ENCODE measurements at places on chromosomes 4 and X.

DNA sequence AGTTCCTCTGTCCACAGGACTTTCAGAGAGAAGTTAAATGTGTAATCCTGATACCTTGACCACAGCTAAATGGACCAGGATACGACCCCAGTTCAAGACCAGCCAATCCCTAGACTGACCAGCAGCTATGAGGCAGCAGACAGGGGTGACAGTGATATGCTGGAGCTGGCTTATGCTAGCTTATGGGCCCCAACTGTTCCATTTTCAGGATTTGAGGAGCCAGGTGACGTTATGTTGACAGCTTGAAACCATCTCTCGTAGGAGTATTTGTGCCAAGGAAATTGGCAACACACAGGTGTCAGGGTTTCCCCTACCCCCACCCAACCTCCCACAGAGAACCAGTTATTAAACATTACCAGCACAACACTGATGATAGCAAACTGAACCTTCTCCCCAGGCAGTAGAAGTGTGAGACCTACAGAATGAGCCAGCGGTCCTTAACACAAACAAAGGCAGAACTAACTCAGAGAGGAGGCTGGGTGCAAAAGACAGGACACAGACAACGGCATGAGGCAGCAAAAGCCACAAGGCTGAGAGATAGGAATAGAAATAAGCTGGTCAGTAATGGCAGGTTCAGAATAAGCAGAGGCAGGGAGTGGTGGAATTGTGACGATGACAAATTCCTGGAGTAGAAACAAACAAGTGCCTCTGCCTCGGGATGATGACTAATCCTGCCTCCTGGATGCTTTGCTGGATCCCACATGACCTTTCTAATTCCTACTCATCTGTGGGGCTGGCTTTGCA lies 85.6 kb upstream of the CPEB2 start:
- DNase-seq = no peak

DNA sequence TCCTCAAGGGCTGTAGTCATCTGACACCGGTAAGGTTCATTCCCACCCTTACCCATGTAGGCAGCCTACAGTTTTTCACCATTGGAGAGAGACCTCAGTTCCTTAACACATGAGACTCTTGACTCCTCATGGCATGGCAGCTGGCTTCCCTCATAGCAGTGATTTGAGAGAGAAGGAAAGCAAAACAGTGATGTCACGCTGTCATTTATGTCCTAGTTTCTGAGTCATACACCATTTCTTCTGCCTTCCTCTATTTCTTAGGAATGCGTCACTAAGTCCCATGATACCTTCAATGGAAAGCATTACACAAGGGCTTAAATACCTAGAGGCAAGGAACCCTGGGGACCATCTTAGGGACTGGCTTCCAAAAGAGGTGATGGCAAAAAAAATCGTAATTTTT lies 226.1 kb downstream of the SPCS3 start:
- no peak for DNase-seq

DNA sequence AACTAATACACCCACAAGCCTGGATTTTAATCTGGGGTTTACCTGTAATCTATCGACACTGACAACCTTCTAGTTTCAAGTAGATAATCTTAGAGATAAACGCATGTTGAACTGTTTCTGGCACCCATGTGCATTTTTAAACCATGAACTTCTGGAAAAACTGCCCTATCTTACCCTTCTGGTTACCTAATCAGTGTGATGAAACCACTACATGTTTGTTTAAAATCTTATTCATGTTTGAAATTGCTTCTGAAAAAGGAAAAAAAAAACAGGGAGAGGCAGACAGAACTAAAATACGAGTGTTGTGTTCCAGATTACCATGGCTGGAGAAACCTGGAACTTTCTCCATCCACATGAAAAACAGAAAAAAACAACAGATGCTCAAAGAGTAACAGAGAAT lies 139.3 kb downstream of the MID1IP1 start:
- DNase-seq = no peak

DNA sequence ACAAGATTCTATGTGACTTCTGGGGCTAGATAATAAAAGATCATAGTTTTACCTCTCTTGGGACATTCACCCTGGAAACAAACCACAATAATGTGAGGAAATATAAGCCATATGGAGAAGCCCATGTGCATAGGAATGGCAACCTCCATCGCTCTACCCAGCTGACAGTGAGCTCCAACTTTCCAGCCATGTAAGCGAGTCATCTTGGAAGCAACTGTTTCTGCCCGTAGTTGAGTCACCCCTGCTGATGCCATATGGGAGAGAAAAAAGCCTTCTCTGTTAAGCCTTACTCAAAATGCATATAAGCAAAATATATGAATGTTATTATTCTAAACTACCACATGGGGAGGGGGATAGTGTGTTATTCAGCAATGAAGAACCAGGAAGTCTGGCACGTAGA lies 31.4 kb upstream of the RELL1 start:
- DNase-seq = no peak

DNA sequence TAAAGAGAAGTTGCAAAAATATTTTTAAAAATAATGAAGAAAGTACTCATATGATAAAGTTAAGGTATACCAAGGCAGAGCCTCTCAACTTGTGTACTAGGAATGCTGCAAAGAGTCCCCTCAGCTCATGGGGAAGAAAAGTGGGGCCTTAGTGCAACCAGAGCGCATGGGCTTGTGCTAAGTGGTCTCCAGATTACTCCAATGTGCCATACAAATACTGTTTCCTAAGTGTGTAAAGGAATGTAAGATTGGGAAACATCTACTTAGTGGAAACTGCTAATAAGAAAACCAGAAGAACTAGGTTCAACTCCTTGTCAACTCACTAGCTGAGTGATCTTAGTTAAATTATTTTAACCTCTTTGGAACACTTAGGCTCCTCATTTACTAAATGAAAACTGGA lies 39.1 kb downstream of the NAF1 start:
- no peak for DNase-seq

DNA sequence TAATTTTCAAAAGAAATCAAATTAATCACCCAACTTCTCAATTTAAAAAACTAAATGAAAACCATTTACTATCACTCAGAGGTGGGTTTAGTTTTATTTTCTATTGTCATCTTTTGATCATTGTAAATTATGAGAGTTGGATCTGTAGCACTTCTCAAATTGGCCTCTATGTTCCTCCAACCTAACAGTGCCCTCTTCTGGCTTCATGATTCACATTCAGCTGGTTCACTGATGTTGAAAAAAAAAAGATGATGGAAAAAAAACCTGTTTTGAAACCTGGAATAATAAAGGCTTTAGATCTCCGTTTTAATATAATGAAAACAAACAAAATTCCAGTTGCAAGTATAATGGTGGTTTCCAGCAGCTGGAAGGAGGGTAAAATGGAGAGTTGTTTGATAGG lies 2.4 kb upstream of the NBDY start:
- DNase-seq = no peak

DNA sequence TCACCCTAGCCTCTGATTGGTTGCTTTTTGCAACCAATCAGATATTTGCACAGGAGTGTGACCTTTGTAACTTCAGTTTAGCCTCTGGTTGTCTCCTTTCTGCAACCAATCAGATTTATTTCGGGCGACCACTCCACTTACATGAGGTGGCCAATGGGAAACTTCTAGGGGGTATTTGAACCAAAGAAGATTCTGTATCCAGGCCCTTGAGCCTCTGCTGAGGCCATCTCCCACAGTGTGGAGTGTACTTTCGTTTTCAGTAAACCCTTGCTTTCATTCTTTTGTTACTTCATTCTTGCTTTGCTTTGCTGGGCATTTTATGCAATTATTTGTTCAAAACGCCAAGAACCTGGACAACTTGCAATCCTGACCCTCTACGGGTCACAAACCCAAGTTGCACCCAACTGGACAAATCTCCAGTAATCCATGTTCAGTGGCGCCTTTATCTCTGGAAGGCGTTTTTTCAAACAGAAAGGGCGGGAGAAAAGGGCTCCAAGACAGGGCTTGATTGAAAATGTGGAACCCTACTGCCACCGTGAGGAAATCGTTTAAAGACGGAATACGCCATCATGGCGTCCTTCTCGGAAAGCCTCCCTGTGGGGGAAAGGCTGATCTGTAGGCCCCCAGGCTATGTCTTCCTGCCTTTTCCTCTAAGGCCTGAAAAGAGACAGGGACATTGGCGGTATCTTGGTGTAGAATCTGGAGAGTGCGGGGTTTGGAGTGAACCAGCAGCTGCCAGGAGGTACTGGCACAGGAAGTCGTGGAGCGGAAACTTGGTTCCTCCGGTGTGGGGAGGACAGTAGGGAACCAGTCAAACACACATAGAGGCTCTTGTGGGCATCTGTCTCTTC lies 184.6 kb downstream of the OR13H1 start:
- no peak for DNase-seq

GRCh38 chr4:76546759-76547742 lies 112.0 kb downstream of the SHROOM3 start:
- DNase-seq = no peak

DNA sequence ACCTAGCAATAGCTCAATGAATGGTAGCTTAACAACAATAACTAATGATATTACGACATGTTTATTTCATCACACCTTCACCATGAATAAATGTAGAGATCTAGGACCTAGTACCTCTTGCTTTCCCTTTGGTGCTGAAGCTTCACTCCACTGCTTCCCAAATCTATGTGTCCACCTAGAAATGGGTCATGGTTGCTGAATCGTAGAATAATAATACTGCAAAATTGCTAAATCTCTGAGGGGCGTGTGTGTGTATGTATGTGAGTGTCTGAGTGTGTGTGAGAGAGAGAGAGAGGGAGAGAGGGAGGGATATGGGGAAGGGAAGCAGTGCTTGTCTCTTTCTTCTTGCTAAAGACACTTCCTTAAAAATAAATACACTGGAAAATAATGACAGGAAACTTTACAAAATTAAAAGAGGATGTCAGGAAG lies 109.3 kb upstream of the BMP2K start:
- DNase-seq = no peak

DNA sequence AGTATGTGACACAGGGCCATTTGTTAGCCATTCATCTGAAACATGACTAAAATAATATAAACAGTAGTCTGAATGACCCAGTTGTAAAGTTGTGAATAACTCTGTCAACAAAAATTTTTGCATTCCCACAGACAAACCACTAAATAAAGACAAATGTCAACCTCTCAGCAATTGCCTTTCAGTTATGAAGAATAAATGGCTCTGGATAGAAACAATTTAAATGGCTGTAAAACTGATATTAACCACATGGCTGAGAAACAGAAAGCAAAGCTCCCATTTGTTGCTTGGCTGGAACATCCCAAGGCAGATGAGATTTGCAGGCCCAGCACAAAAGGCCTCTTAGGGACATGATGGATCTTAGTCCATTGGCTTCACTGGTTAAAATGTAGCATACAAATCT lies 296.3 kb downstream of the GALNTL6 start:
- no peak for DNase-seq

GRCh38 chr4:114694770-114695169 lies 96.2 kb downstream of the UGT8 start:
- no peak for DNase-seq

All from ecto neural progenitor cell (in vitro differentiated cells).